ENCODE measurements at places on chromosomes 12 and 14.

- no peak for DNase-seq
Observed at GRCh38 chr12:58920961-58921861, 907 bp upstream of the LRIG3 start.

GRCh38 chr12:13238204-13238603, 41.7 kb downstream of the EMP1 start:
- no peak for DNase-seq

GRCh38 chr12:93060666-93061472, 131.8 kb upstream of the EEA1 start:
- DNase-seq, result no peak

- no peak for DNase-seq
Observed at GRCh38 chr12:62375603-62376002, 91.0 kb upstream of the MON2 start.

DNA sequence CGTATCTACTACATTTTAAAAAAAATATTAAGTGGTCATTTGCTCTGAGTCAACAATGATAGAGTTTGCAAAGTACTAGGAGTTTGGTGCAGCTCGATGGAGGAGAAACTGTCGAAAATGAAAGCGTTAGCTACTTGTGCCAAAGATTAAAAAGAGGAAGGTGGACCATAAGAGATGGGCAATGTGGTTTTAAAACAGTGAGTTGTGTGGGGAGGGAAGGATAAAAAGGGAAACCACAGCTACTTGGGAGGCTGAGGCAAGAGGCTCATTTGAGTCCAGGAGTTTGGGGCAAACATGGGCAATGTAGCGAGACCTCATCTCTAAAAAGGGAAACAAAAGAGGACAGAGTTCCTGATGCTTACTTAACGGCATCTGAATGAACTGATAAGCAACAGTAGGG, 18.2 kb upstream of the STRAP start:
- no peak for DNase-seq

DNA sequence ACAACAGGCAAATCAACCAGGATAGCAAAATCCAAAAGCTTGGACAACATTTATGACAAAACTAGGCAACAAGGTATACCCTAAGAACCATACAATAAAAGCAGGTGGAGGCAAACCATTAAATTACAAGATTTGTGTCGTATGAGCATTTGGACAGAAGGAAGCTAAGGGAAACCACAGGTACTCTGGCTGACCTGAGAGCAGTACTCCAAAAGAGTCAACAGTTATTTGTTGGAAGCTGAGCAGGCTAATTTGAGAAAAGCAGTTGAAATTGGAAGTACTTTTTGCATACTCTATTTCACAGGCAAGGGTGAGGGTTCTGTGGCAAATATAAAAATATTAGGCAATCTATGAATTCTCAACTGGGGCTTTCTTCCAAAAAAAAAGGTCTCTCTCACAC, 178.6 kb downstream of the PLCZ1 start:
- no peak for DNase-seq

DNA sequence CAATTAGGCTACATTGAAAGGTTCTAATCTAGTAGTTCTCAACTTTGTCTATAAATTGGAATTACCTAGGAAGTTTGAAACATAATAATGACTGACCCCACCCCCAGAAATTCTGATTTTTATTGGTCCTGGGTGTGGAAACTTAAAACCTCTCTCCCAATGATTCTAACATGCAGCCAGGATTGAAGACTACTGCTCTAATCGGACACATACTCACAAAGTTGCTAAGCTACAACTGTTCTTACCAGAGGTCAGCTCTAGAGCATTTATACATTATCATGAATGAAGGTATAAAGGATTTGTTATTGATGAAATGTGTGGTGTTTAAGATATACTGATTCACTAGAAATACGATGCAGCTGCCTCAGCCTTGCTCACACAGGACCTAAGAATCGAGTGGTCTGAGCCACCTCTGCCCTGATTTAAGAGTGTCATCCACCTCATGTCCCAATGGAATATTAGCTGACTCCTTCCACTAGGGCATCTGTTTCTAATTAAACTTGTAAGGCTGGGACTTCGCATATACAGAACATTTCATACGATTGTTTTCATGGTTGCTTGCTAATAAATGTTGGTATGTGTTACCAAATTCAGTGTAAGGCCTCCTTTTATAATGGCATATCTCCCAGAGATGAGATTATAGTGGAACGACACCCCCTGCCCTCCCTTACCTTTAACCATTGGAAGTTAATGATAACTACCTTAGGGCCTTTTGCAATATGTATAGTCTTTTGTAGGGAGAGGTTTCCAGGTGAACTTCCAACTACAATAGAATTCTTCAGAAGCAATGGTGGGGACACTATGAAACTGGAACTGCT, 410.8 kb upstream of the PDE3A start:
- DNase-seq, result no peak

DNA sequence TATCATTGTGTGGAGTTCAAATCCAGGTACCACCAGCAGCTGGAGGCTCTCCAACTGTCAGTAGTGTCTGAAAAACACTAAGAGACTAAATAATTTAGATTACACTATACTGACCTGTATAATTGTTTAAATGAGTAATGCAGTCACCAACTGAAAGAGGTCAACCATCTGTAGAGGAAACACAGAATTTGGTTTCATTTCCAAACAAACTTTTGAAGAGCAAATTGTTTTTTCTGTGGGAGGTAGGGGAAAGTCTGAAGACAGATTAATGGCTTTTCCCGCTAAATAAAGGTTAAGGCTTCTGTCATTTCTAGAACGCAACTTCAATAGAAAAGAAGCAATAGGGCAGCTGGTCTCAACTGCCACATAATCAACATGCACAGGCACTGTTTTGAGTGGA, 462.6 kb downstream of the PRKD1 start:
- DNase-seq, result no peak
